H9 (cell line): ENCODE measurements at places on chromosomes 2 and 18. TPM values are rescaled to one million over a fixed set of nuclear protein-coding genes. Genes with fewer than 3 reads are reported as not detected.

DNA sequence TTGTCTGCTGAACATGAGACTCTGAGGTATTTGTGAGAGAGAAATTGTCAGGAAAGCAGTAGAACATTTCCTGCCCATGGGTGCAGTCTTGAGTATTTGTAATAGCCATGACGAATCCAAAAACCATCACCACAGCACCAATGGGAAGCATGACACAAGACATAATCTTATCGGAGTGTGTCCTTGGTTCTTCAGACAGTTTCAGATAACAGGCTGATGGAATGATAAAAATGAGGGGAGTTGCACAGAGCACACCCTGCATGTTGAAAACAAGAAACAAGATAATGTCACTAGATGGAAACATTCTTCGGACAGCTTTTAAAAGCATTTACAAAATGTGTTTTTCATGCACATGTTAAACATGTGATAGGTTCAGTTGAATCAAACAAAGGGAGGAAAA lies 56.9 kb downstream of the SLC38A11 start:
- H3K4me3 ChIP-seq = no peak overlapping the region
- no peaks in the 10 kb centered on the region for H3K36me3 ChIP-seq
- no peak for DNase-seq
- no peak overlapping the region for H3K27ac ChIP-seq
- no peaks in the 10 kb centered on the region for H3K27me3 ChIP-seq

DNA sequence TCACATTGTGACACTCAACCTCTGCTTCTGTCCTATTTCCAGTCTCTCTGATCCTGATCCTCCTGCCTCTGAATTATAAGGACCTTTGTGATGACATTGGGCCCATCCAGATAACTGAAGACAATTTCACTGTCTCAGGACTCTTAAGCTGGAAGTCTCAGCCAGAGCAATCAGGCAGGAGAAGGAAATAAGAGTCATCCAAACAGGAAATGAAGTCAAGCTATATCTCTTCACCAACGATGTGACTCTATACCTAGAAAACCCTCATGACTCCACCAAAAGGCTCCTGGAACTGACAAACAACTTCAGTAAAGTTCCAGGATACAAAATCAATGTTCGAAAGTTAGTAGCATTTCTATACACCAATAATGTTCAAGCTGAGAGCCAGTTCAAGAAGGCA lies 29.3 kb upstream of the TWIST2 start:
- no peaks in the 10 kb centered on the region for H3K4me1 ChIP-seq
- H3K27ac ChIP-seq = no peak overlapping the region
- no peak for DNase-seq
- no peaks in the 10 kb centered on the region for H3K27me3 ChIP-seq
- no peak overlapping the region for H3K4me3 ChIP-seq
- 0 out of 2 replicates have a peak, but pooled peaks cover 4% of the 10 kb centered on the region for H3K36me3 ChIP-seq

DNA sequence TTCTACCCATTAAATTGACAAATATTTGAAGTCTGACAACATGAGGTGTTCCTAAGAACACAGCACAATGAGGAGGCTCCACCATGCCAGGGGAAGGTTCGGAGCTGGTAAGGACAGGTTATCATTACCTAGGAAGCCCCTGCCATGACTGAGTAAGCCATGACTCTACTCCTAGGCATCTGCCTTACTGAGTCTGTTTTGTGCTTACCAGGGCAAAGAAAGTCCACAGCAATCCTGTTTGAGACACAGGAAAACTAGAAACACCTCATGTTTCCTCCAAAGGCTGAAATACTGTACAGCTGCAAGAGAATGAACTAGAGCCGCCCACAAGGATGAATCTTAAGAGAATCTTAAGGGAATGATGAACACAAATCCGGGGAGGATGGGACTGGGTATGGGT lies 11.6 kb downstream of the TGFBRAP1 start:
- H3K4me1 ChIP-seq = no peaks in the 10 kb centered on the region
- H3K36me3 ChIP-seq = no peaks in the 10 kb centered on the region
- no peak for DNase-seq

GRCh38 chr2:233079473-233079877 lies 19.3 kb downstream of the INPP5D start:
- no peaks in the 10 kb centered on the region for H3K36me3 ChIP-seq
- no peaks in the 10 kb centered on the region for H3K27me3 ChIP-seq
- DNase-seq = no peak
- H3K27ac ChIP-seq = no peak overlapping the region
- peaks cover 4% of the 10 kb centered on the region; the same call in 1 of the 2 replicates for H3K4me1 ChIP-seq

EPAS1 gene
- 1.1 and 1.4 TPM in 2 replicates for total RNA-seq

- no peaks in the 10 kb centered on the region for H3K27me3 ChIP-seq
- H3K4me1 ChIP-seq = no peaks in the 10 kb centered on the region
- DNase-seq = no peak
- H3K4me3 ChIP-seq = no peak overlapping the region
Measured at GRCh38 chr2:153557211-153557610, 78.6 kb upstream of the RPRM start.

DNA sequence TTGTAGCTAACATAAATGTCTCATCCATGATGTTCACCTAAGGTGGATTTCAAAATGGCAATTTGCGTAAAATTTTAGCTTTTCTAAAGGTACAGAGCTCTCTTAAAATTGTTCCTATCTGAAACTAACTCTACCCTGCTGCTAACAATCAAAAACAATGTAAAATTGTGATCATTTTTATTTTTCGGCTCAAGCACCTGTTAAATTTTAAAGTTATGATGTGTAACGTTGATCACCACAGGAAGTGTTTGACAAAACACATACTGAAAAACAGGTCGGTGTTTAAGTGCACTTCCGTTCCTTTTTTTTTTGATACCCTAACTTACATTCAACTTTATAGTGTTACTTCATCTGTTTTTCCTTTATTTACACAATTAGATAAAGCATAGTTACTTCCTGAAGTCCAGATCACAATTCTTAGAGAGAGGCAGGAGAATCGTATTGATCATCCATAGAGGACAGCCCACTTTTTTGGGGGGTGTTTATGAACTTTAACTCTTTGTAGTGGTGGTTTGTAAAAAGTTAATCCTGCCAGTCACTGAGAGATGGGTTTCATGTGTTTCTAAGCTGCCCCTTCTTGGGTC lies 6.0 kb upstream of the NCK2 start:
- DNase-seq = no peak
- H3K27me3 ChIP-seq = no peaks in the 10 kb centered on the region
- no peak overlapping the region for H3K27ac ChIP-seq
- H3K36me3 ChIP-seq = no peaks in the 10 kb centered on the region
- H3K4me1 ChIP-seq = peaks cover 6% of the 10 kb centered on the region; the same call in 1 of the 2 replicates

MC2R gene
- total RNA-seq = not detected in 2 replicates

GRCh38 chr2:110737783-110738182 lies 5.4 kb downstream of the ACOXL start:
- H3K27me3 ChIP-seq = peaks cover 3% of the 10 kb centered on the region; the same call in 1 of the 2 replicates
- no peak overlapping the region for H3K27ac ChIP-seq
- H3K4me1 ChIP-seq = peaks cover 21% of the 10 kb centered on the region
- no peak overlapping the region; the same call in 2 of the 3 replicates for H3K4me3 ChIP-seq
- no peak for DNase-seq

NEU2 gene
- total RNA-seq = not detected in 2 replicates

DNA sequence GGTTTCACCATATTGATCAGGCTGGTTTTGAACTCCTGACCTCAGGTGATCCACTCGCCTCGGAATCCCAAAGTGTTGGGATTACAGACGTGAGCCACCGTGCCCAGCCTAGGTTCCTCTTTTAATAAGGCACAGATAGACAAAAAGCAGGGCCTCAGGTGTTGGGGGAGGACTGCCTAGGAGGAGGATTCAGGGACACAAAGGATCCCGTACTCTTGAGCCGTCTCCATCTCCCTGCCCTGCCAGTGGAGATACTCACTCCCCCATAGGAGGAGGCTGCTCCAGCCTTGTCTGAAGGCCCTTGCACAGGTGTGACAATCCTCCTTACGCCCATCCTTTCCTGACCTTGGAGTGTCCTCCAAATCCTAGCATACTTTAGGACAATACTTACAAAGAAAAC lies 32.0 kb upstream of the TFCP2L1 start:
- no peaks in the 10 kb centered on the region for H3K36me3 ChIP-seq
- H3K27ac ChIP-seq = no peak overlapping the region
- H3K4me3 ChIP-seq = no peak overlapping the region

- H3K27me3 ChIP-seq = no peaks in the 10 kb centered on the region
- no peaks in the 10 kb centered on the region for H3K4me1 ChIP-seq
- DNase-seq = no peak
- H3K36me3 ChIP-seq = no peaks in the 10 kb centered on the region
Measured at GRCh38 chr2:127574656-127575055, 39.2 kb downstream of the MYO7B start.

NGEF gene
- total RNA-seq = 1.9 and 2.2 TPM in 2 replicates

CAMKMT gene
- total RNA-seq = 17.4 and 21.1 TPM in 2 replicates

- no peak for DNase-seq
- no peaks in the 10 kb centered on the region for H3K27me3 ChIP-seq
- H3K4me3 ChIP-seq = no peak overlapping the region; the same call in 2 of the 3 replicates
- peaks cover 4% of the 10 kb centered on the region; the same call in 2 of the 3 replicates for H3K36me3 ChIP-seq
Measured at GRCh38 chr18:11902522-11903292, 5.4 kb downstream of the MPPE1 start.

SMC6 gene
- total RNA-seq = 40.3 and 41.9 TPM in 2 replicates

DNA sequence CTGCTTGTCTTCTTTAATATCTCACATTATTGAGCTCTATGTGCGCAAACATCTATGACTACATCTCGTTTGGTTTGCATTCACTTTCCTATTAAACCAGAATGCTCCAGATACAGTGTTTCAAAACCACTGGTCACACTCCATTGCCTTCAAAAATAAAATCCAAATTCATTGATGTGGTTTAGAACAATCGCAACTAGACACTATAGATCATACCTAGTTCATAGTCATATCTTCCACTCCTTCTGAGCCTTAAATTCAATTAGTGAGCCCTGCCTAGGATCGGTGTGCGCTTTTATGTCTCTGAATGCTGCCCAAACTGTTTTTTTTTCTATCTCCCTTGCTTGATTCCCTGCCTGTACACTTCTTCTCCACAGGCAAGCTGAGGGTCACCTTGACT lies 238.5 kb upstream of the RGPD4 start:
- no peak overlapping the region for H3K4me3 ChIP-seq
- H3K36me3 ChIP-seq = no peaks in the 10 kb centered on the region
- H3K27me3 ChIP-seq = no peaks in the 10 kb centered on the region
- H3K27ac ChIP-seq = no peak overlapping the region
- DNase-seq = no peak
- no peaks in the 10 kb centered on the region for H3K4me1 ChIP-seq

- no peak overlapping the region for H3K27ac ChIP-seq
- no peak for DNase-seq
- no peaks in the 10 kb centered on the region; the same call in 1 of the 2 replicates for H3K27me3 ChIP-seq
- no peaks in the 10 kb centered on the region for H3K36me3 ChIP-seq
Measured at GRCh38 chr2:64860276-64860885, 128.8 kb upstream of the SLC1A4 start.

TMEM247 gene
- not detected in 2 replicates for total RNA-seq
